ENCODE measurements at places on chromosomes 4 and X.

- no peak for DNase-seq
These were observed 88.9 kb downstream of the RS1 start for GRCh38 chrX:18582910-18583493.

DNA sequence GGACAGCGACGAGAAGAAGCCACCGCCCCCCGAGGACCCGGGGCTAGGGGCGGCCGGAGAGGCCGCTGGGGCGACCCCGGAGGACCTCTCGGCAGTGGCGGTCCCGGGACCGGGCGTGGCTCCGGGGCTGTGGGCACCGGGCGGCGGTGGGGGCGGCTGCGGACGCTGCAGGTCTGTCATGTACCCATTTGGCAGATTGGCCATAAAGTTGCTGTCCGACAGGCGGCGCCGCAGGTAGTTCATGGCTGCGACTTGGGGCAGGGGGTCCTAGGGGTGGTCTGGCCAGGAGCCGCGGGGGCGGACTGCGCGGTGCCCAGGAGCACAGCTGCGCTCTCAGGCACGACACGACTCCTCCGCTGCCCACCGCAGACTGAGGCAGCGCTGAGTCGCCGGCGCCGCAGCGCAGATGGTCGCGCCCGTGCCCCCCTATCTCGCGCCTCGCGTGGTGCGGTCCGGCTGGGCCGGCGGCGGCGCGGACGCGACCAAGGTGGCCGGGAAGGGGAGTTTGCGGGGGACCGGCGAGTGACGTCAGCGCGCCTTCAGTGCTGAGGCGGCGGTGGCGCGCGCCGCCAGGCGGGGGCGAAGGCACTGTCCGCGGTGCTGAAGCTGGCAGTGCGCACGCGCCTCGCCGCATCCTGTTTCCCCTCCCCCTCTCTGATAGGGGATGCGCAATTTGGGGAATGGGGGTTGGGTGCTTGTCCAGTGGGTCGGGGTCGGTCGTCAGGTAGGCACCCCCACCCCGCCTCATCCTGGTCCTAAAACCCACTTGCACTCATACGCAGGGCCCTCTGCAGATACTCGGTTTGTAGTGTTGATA is at the start of gene SYN1:
Gene SYN1, minus strand, starts transcription at position 372 of the 817 bp plus-strand sequence. Its CDS starts 129 bp downstream, at position 243.
- DNase-seq, result peak; percentile 72

DNA sequence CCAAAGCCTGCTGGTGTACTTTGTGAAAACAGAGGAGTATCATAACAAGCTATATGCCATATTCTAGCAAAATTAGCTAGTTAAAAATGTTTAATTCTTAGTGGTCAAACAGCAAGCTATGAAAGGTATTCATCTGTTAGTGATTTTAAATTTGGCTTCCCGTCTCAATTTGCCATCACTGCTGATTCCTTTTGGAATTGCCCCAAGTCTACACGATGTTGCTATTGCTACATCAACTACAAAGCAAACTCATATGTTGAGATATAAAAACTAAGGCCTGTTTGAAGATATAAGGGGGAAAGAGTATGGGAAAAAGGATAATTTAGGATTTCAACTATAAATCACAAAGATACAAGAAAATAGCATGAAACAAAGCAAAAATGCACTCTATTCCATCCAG is 146.1 kb downstream of the COL25A1 start:
- DNase-seq, result no peak

DNA sequence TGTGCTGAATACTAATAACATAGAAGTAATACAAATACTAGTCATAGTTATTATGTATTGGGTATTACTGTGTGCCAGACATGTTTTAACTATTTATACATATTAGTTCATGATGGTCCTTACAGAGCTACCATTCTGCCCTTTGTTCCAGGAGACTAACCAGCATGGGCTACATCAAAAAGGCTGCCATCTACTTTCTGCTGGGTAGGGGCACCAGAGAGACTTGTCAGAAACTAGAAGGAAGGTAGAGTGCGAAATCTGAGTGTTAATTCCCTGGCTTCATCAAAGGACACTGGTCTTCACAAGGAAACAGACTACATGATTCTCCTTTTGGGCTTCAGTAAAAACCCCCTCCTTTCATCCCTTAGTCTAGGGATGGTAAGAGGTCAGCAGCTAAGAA is 347.8 kb downstream of the GBA3 start:
- DNase-seq, result no peak

DNA sequence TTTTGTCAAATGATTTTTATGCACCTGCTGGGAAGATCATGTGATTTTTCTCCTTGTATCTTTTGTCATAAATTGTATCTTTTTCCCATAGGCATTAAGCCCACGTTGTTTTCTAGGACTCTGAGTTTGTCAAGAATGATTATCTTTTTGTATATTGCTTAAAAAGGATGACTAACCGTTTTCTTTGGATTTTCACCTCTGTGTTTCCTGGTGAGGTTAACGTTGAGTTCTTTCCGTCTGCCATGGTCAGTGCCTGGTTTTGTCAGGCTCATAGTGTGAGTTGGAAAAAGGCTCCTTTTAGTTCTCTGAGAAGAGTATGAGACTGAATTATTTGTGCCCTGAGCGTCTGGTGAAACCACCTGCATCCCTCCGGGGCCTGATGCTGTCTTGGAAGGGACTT is 21.9 kb downstream of the PCGF3 start:
- DNase-seq, result no peak

DNA sequence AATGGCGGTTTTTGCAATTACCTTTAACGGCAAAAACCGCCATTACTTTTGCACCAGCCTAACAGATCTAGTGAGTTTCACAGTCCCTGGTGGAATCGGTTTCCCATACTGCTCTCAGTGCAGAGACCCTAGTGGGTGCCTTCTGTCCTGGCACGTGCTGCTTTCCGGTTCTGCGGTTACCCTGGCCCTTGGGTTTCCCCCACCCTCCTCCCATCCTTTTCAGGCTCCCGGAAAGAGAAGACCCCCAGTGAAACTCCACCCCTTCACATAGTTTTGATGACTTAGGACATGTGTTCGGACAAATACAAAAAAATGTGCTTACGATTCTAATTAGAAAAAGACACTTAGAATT is 36.9 kb downstream of the NLGN3 start:
- peak; percentile 57 for DNase-seq

DNA sequence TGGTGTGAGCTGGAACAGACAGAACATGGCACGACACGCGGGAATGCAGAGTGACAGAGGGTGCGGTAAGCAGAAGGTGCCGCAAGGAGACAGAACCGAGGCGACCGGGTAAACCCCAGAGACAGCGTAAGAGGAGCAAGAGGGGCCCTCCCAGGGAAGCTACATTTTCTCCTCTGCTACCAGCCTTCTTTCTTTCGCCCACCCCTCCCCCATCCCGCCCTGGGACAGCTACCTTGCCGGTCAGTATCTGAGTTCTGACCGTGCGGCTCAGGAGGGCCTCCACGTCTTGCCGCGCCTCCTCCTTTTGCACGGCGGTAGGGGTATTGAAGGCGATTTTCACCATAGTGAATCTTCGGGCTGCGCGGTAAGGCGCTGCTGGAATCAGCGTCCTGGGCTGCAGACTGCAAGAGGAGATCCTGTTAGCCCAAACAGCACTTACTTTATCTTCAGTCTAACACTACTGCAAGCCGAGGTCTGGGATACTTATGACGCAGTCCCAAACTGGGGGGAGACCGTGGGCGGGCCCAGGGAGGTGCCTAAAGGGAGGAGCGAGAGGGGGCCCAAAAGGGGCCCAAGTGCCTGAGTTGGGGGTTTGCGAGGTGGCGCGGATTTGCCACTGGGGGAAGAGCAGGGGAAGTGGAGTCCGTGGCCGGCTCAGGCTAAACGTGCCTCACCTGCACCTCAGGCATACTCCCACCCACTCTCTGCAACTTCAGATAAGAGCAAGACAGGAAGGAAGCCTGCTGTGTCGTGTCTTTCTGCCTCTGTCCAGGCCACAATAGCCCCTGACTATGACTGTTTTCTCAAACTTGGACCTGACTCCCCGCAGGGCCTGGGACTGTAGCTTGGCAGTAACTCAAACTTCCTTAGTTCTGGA is at the start of gene ITM2A:
Gene ITM2A, minus strand, starts transcription at position 462 of the 877 bp plus-strand sequence. Its CDS starts 119 bp downstream, at position 343.
- peak; percentile 39 for DNase-seq

- DNase-seq, result no peak
These were observed 138.9 kb upstream of the INPP4B start for GRCh38 chr4:142984871-142985585.

- DNase-seq, result no peak
These were observed 1402.8 kb downstream of the RAPGEF2 start for GRCh38 chr4:160505724-160506123.

- no peak for DNase-seq
These were observed 188.7 kb upstream of the AADAT start for GRCh38 chr4:170278460-170278859.

All from activated naive CD4-positive, alpha-beta T cell treated with anti-CD3 and anti-CD28 coated beads, Interleukin-2, amount 50 U/mL, for 72 hours (primary cell).